ENCODE measurements at places on chromosomes 3 and 15.

DNA sequence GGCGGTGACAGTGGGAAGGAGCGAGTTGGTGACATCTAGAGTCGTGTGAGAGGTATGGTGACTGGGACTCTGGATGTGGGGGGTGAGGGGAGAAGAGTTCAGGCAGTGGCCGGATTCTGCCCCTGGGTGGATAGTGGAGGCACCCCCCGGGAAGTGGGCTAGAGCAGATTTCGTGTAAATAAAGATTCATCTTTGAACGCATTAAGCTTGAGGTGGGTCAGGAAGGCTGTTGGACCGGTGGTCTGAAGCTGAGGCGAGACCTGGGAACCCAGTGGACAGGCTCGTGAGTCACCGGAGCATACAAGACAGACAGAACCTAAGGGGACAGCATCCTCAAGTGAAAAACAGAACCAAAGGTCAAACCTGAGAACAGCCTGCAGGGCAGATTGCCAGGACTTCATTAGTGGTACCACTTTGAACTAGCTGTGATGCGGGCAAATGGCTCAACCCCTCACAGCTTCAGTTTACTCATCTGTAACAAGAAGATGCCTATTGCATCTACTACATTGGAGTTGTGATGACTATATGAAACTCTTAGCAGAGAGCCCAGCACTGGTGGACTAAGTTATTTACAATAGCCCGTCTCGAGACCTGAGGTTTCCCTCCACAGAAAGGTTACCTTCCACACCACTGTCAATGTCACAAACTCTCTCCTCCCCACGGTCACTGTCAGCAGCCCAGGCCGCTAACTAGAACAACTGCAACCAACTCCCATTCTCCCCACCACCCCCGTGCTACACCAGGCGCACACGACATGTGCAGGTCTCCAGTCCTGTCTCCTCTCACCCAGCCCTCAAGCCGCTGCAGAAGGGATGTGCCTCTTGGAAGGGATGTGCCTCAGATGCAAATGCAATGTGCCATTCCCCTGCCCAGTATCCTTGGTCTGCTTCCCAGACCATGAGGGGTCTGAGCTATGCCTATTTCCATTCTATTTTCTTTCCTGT, 901 bp upstream of the CLN6 start:
- DNase-seq, result no peak

- no peak for DNase-seq
These were observed 343.1 kb downstream of the OXSM start for GRCh38 chr3:26132942-26133341.

GRCh38 chr3:111737706-111738086, 121.4 kb upstream of the PHLDB2 start:
- no peak for DNase-seq

GRCh38 chr3:5768281-5768945, 580.9 kb downstream of the EDEM1 start:
- DNase-seq, result no peak

GRCh38 chr3:153232851-153233271, 70.8 kb downstream of the RAP2B start:
- DNase-seq, result no peak

DNA sequence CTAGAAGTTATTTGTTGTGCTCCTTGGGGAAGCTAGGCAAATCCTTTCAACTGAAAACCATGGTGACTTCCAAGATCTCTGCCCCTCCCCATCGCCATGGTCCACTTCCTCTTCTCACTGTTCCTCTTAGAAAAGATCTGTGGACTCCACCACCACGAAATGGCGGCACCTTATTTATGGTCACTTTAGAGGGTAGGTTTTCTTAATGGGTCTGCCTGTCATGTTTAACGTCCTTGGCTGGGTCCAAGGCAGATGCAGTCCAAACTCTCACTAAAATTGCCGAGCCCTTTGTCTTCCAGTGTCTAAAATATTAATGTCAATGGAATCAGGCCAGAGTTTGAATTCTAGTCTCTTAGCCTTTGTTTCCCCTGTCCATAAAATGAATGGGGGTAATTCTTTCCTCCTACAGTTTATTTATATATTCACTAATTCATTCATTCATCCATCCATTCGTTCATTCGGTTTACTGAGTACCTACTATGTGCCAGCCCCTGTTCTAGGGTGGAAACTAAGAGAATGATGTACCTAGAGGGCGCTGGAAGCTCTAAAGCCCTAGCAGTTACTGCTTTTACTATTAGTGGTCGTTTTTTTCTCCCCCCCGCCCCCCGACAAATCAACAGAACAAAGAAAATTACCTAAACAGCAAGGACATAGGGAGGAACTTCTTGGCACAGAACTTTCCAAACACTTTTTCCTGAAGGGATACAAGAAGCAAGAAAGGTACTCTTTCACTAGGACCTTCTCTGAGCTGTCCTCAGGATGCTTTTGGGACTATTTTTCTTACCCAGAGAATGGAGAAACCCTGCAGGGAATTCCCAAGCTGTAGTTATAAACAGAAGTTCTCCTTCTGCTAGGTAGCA, 657 bp downstream of the PATL2 start:
- DNase-seq, result no peak

- peak; percentile 88 for DNase-seq
These were observed 722 bp upstream of the ZXDC start for GRCh38 chr3:126476166-126477060.

DNA sequence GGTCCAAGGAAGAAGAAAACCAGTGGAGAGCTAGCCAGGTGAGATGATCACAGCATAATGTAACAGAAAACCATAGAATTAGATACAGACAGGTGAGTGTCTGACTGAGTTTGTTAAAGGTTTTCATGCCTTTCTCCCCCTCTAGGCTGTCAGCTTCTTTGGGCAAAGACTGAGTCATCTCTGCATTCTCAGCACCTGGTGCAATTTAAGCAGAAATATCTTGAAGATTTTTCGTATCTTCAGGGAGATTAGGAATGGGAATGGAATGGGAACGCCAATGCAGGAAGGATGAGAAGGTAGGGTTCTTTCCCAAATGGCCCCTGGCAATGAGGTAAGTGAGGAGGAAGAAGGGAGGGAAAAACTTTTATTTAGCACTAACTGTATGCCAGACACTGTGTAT, 122.0 kb upstream of the SLC7A14 start:
- DNase-seq, result no peak

- no peak for DNase-seq
These were observed 174.4 kb downstream of the STAG1 start for GRCh38 chr3:136577791-136578190.

GRCh38 chr3:147015334-147015733, 391.0 kb downstream of the ZIC4 start:
- DNase-seq, result no peak

DNA sequence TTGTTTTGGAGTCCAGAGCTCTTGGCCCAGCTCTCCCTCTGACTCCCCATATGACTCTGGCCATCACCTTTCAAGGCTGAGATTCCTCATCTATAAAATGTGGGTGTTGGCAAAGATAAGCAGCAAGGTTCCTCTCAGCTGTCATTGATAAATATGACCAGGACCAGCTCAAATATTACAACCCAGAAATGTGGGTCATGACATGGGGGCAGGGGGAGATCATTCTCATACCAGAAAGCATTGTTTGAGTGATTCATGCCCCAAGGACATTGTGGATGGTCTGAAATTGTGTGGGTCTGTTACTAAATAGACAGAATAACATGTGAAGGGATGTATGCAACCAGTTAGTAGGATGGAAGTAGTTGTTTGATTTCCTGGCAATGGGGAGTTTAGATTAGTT, 13.9 kb downstream of the UPK1B start:
- DNase-seq, result no peak

DNA sequence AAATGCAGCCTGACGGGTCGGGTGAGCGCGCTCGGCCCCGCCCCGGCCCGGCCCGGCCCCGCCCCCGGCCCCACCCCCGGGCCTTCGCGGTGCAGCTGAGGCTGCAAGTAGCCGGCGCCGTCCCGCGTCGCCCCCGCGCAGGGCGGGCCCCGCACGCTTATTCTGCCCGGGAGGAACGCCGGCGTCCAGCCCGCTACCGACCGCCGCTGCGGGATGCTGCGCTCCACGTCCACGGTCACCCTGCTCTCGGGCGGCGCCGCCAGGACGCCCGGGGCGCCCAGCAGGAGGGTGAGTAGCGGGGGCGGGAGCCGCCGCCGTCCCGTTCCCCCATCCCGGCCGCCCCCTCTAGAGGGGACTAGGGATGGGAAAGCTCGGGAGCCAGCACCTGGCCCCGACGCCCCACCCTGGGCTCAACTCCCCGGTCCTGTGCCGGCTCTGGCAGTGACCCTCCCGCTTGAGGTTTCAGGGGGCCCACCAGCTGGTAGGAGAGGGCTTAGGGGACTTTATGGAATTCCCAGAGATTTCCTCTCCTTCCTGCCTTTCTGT, at the start of gene MYZAP:
Gene MYZAP (plus strand): TSS at position 83 of the 546 bp plus-strand sequence. CDS start 131 bp downstream, at position 214.
- peak; percentile 76 for DNase-seq

All from right kidney (tissue), 9 donors.